Midbrain (tissue), 1 donor: ENCODE measurements at places on chromosomes 4 and X.

- no peak for DNase-seq
These were observed 18.1 kb upstream of the PPEF2 start for GRCh38 chr4:75920327-75920726.

- no peak for DNase-seq
These were observed 650.7 kb downstream of the IL1RAPL1 start for GRCh38 chrX:29237972-29238371.

GRCh38 chrX:63250253-63250868 lies 100.8 kb downstream of the SPIN4 start:
- no peak for DNase-seq

- DNase-seq, result no peak
These were observed 154.2 kb downstream of the TEX11 start for GRCh38 chrX:70754169-70754848.

DNA sequence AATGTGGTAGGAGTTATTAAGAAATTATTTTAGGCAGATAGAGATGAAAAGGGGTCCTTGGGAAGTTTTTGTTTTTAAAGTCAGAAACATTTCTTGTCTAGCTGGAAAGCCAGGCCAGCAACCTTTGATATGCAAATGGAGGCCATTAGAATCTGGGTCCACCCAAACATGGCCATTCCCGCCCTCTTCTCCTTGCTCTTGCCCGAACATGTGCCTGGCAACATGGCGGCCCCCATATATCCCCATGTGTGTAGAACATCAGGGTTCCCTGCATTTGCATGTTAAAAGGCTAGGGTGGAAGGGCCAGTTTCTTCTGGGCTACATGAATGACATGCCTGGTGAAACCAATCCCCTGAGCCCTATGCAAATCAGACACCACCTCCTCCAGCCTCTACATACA lies 80.7 kb upstream of the PLAC8 start:
- no peak for DNase-seq

DNA sequence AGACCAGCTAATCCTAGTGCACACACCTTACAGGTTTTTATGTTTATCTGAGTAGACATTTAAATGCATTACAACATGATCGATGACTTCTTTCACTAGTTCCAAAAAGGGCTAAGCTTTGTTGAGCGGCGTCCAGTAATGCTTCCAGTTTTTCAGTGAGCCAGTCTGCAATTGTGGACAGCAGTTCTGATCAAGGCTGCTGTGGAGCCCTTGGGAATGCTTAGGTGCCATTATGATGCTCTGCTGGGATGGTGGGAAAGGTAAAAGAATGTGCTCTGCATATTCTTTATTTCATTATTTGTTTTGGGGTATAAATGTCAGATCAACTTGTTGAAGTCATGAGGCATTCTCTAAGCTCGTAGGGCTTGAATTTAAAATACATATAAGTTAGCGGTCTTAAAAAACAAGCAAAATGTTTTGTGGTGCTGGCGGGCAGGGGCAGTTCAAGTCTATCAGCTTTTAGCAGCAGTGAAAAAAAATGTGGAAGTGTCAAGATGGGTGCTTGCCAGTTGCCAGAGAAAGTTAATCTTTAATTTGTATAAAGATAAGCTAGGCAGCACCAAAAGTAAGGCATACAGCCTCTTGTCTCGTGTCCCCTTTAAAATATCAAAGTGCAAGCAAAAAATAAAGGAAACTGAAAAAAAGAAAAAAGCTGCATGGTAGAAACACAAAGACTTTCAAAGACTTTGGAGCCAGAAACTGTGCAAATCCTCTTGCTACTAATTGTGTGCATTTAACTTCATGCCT lies 5.8 kb downstream of the MID1IP1 start:
- DNase-seq, result no peak

- DNase-seq, result no peak
These were observed 31.0 kb downstream of the RAB40A start for GRCh38 chrX:103488332-103488731.

DNA sequence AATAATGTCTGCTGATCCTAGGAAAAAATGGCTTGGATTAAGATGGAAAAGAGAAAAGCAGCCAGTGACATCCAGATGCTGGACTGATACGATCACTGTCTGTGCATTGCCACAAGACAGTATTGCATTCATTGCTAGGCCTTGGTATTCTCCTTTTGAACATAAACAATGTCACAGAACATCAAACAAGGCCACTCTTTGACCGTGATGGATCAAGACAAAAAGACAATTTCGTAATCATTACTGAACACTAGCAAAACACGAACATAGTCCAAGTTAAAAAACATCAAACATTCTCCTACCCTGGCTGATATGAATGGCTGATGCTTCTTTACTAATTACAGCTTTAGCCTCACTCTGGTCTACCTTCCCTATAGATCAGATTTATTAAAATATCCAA lies 374.1 kb upstream of the CXorf51B start:
- no peak for DNase-seq

DNA sequence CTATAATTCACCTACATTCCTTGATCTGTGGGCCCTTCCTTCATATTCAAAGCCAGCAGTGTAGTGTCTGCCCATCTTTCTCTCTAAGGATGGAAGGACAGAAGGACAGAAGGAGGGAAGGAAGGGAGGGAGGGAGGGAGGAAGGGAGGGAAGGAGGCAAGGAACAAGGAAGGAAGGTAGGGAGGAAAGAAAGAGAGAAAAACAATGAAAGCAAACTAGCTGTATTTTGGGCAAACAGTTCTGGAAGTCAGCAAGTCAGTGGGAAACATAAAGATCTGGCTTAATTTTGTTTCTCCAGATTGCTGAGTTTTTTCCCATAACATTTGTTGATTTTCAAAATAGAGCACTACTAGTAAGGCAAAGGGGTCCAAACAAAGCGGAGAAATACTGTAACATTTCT lies 555.2 kb upstream of the EPHA5 start:
- DNase-seq, result no peak

DNA sequence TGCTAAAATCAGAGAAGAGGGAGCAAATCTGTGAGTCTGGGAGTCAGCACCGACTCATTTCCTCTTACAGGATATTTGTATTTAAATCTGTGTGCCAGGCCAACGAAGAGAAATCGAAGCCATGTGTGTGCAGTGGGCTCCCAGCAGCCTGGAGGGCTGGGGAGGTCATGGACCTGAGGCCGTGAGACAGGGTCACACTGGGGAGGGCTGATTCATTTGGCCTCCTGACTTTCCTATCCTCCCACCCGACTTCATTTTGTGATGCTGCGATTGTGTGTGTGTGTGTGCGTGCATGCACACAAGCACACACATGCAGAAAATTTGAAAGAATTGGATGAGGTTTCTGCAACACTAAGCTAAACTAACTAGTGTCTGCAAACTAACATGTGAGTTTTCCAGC lies 48.7 kb upstream of the STX18 start:
- DNase-seq, result no peak

- DNase-seq, result no peak
These were observed 427 bp downstream of the NKX1-1 start for GRCh38 chr4:1405636-1406393.

- no peak for DNase-seq
These were observed 25.1 kb downstream of the RASGEF1B start for GRCh38 chr4:81446634-81447033.

- DNase-seq, result no peak
These were observed 27.3 kb upstream of the GPRASP2 start for GRCh38 chrX:102684772-102685520.

DNA sequence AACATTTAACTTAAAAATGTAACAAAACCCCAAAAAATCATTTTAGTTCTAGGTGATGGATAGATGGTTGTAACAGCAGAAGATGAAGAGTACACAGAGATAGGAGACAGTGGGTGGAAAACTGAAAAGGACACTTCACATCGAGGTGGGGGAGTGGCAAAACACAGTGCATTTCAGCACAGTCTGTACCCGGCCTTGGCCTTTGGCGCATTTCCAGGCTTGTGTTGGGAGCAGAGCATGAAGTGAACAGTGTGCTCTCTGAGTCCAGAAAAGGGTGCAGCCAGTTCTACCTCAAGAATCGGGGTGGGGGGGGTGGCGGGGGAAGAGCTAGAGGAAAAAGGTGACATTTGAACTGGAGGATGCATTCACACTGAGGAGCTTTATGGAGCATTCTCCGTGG lies 4.3 kb downstream of the TSPYL2 start:
- DNase-seq, result peak; percentile 36

DNA sequence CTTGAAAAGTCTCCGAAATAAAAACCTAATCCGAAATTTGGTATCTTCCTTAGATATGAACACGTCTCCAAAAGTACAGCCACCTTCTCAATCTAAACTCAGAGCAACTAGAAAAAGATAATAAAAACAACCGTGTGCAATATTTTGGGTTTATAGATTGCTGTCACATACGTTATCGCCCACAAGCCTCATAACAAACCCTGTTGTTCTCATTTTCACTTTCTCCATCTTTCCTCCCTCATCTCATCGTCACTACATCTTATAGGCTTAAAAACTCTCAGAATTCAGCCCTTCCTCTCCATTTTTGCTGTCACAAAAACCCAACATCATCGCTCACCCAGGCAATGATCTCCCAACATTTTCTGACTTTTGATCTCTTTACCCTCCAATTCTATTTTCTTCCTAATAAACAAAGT lies 448 bp upstream of the SCFD2 start:
- DNase-seq, result no peak

DNA sequence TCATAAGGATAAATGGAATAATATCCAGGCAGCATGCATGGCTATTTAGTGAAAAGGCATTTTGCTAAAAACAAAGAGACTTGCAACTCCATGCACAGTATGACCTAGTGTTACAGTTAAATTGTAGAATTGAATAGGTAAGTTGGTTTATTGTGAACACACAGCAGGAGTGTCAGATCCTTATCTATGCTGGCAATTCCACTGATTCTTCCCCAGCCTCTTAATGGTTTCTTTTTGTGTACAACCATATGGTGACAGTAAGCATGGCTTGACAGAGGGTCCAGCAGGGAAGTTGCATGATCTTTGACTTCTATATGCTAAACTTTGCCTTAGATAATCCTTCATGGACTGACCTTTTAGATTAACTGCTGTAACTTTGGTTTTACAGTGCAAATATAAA lies 936.6 kb upstream of the EPHA5 start:
- DNase-seq, result no peak

DNA sequence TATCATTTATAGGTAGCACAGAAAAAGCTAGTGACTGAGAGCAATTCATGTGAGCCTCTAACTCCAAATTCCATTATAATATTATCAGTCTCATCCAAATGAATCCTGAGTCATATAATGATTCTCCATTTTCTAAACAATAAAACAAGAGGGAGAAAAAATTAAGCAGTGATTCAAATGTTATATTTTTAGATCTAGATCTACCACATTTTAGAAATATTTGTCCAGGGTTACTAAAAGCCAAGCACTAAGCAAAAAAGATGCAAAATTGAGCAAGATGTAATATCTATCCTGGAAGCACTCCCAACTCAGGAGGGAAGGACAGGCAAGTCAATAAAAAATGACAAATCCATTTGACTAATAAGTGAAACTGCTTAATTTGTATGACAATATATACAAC lies 172.8 kb downstream of the FBXW7 start:
- no peak for DNase-seq

DNA sequence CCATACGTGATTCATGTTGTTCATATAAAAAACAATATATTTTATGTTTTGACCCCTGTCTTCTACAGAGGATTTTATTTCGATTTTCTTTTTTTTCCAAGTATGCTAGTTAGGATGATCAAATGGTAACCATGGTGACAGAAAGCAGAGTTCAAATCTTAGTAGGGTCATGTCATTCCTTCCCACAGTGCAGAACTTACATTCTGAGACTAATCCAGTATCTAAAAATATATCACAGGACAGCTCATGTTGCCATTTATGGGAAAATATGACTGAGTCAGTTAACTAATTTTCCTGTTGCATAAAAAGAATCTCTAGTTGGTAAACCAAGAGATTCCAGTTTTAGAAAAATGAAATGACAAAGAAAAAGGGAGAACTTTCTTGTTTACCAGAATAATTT lies 209.5 kb downstream of the PARM1 start:
- DNase-seq, result no peak

- no peak for DNase-seq
These were observed 18.7 kb upstream of the ZNF185 start for GRCh38 chrX:152878976-152879755.

GRCh38 chrX:68440940-68441339 lies 7.6 kb upstream of the OPHN1 start:
- peak; percentile 55 for DNase-seq

DNA sequence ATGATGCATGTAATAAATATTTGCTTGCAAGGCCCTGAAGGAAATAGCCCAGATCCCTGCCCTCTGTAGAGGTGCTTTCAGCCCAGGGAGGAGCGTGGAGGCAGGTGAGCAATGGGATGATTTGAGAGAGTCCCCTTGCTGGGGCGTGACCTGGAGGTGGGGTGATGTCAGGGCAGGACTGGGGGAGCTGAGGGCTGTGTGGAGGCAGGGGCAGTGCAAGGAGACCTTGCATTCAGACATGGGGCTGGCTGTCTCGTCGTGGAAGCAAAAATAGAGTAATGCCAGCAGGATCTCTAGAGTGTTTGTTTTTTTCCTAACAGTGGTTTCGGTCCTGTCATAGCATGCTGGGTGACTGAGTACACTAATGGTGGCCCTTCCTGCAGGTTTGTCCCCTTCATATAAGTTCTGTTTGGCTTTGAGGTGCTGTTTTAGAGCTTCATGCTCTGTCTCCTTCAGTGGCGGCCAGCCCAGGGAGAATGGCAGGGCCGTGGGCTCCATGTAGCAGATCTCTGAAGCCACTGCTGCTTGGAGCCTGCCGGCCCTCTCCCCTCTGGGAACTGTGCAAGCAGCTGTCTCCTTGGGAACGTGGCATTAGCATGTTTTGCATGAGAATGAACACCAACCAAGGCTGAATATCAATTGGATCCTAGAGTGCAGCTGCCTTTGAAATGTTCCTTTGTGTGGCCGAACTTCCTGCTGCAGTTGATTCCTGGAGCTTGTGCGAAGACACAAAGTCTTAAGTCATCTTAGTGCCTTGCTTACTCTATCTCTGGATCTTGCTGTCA lies 39.3 kb upstream of the CLDN34 start:
- DNase-seq, result peak; percentile 50

GRCh38 chr4:2286904-2287593 lies 25.1 kb upstream of the MXD4 start:
- DNase-seq, result no peak

GRCh38 chr4:154490583-154491340 lies 837 bp downstream of the DCHS2 start:
- DNase-seq, result no peak

- DNase-seq, result no peak
These were observed 3.6 kb upstream of the BBS12 start for GRCh38 chr4:122728856-122729255.

GRCh38 chrX:139423186-139423585 lies 107.4 kb upstream of the F9 start:
- no peak for DNase-seq

- peak; percentile 68 for DNase-seq
These were observed 56.4 kb downstream of the IRF2 start for GRCh38 chr4:184417802-184418511.

DNA sequence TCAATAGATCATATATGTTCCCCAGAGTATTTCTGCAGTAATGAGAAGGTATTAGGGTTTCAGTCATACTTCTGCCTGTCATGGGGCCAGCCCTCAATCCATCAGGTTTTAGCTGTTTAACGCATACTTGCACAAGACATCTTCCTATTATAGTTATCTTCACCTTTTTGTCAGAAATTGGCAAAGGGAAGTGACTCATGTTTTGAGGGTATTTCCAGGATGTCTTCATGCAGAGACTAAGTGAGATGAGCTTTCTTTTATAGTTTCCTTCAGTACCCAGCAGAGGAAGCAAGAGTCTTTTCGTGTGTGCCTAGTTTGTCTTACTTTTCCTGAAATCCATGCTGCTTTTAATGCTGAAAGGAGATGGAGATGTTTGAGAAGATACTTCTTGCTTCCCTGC lies 9.5 kb downstream of the CSTF2 start:
- DNase-seq, result no peak
